ENCODE measurements at places on chromosomes 5 and 9.

DNA sequence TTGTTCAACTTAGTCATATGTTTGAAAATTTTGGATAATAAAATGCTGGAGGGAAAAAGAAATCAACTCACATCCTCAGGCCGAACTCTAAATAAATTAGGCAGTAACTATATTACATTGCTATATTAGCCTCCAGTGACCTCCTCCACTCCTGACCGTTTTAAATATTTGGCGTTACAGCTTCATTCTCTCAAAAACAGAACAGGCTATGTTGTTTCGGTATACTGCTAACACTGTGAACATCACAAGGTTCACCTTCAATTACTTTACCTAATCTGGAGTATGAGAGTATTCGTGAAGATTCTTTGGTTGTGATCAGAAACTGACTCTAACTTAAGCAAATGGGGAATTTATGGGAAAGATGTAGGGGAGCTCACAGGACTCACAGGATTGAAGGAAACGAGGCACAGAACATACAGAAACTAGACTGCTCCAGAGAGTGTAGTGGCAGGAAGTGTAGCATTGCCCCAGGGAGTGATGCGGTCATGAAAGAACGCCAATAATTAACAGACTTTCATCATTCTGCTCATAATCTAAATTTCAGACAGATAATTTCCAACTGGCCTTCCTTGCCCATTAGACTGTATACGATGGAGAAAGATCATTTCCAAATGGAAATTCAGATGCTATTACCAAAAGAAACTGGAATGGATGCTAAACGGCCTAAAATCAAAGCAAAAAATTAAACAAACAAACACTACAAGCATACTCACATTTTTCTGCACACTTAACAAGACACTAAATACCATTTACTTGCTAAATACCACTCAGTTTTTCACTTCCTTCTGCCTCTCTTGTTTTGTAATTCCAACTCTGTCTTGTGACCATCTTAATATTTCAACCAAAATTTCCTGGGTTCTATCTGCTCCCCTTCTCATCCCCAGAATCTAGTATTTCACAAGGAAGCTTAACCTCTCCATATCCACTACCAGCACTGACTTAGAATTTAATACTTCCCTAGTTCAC, 110.1 kb upstream of the LPAR1 start:
- no peak for DNase-seq

- no peak for DNase-seq
These were observed 695.0 kb upstream of the DMAC1 start for GRCh38 chr9:8494571-8494970.

- no peak for DNase-seq
These were observed 148.4 kb downstream of the TTLL11 start for GRCh38 chr9:121944711-121945191.

DNA sequence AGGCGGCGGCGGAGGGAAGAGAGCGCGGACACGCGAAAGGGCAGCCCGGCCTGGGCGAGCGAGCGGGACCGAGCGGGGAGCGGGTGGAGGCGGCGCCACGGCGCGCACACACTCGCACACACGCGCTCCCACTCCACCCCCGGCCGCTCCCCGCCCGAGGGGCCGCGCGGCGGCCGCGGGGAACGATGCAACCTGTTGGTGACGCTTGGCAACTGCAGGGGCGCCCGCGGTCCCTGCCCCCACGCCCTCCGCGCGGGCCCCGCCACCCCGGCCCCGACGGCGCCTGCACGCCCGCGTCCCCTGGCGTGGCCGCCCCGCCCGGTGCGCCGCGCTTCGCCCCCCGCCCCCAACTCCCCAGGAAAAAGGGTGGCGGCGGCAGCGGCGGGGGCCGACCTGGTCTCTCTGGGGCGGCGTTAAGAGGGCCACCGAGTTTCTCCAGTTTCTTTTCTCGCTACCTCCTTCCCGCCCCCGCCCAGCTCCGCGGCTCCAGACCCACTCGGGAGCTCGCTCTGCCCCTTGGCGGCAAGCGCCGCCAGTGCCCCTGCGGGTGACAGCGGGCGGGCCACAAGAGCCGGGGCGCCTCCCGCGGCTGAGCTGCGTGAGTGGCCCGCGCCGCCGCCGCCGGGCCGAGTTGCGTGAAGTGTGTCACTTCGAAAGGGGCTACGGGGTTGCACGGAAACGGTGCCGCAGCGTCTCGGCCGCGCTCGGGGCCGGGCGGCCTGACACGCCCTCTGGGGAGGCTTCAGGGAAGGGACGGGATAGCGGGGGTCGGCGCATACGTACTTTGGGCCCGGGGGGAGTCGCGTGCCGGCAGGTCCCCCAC, at the start of gene NR3C1:
Gene NR3C1 (minus strand): TSS at position 94 of the 823 bp plus-strand sequence. CDS start 2,847 bp downstream, outside the sequence.
- DNase-seq: no peak
